ENCODE measurements at places on chromosomes 11 and 22. TPM values are rescaled to one million over a fixed set of nuclear protein-coding genes. Genes with fewer than 3 reads are reported as not detected.

The TBC1D22A gene
- total RNA-seq, result 26.7 TPM

- H3K27ac ChIP-seq, result no peak overlapping the region
- no peak for DNase-seq
- H3K36me3 ChIP-seq, result no peaks in the 10 kb centered on the region
- H3K27me3 ChIP-seq, result no peaks in the 10 kb centered on the region
Measured at GRCh38 chr11:78768971-78769370, 194.3 kb upstream of the NARS2 start.

DNA sequence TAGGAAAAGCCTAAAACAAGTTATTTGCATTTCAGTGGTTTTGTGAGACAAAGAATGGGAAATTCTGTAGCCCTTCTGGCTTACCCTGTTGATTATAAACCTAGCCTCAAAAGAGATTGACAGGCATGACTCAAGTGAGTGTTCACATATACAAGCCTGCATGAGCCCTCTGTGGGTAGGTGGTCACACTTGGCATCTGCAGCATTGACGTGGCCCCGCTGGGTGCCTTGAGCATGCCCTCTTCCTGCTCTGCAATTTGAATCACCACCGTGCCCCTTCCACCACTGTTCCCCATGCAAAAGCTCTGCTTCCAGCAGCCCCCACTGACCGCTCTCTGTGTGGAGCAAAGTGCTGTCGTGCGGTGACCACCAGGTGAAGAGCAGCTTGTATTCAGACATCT lies 21.0 kb upstream of the ADSL start:
- H3K4me3 ChIP-seq, result no peak overlapping the region
- no peak for DNase-seq
- H3K27ac ChIP-seq, result no peak overlapping the region
- peaks cover 1% of the 10 kb centered on the region for H3K36me3 ChIP-seq
- H3K4me1 ChIP-seq, result no peaks in the 10 kb centered on the region

DNA sequence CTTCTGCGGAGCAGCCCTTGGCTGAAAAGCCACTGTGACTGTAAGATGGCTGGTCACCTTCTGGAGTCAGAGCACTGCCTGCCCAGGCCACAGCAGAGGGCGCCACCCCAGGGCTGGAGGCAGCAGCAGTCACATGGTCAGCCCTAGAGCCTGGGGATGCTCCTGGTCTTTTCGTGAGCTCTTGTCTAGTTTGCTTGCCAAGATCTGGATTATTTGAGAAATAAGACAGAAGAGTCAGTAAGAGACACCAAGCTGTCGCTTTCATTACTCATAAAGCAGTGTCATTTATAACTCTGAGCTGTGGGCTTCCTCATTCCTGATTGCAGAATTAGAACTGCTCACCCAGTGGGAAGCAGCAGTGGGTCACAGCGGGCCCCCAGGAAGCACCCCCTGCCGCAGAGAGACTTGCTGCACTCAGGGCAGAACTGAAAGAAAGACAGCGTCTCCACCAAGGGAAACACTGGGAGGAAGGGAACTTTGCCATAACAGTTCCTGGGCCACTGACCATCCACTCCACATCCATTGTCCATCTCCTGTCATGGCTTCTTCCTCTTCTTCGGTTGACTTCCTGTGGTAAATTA lies 56.7 kb downstream of the PPP6R2 start:
- no peak overlapping the region for H3K4me3 ChIP-seq
- DNase-seq, result peak; percentile 62
- no peak overlapping the region for H3K27ac ChIP-seq
- H3K36me3 ChIP-seq, result peaks cover 7% of the 10 kb centered on the region
- peaks cover 24% of the 10 kb centered on the region for H3K4me1 ChIP-seq

- H3K4me1 ChIP-seq, result peaks cover 48% of the 10 kb centered on the region
- H3K36me3 ChIP-seq, result no peaks in the 10 kb centered on the region
- no peak overlapping the region for H3K4me3 ChIP-seq
Measured at GRCh38 chr11:16195651-16196050, 160.7 kb downstream of the SOX6 start.

DNA sequence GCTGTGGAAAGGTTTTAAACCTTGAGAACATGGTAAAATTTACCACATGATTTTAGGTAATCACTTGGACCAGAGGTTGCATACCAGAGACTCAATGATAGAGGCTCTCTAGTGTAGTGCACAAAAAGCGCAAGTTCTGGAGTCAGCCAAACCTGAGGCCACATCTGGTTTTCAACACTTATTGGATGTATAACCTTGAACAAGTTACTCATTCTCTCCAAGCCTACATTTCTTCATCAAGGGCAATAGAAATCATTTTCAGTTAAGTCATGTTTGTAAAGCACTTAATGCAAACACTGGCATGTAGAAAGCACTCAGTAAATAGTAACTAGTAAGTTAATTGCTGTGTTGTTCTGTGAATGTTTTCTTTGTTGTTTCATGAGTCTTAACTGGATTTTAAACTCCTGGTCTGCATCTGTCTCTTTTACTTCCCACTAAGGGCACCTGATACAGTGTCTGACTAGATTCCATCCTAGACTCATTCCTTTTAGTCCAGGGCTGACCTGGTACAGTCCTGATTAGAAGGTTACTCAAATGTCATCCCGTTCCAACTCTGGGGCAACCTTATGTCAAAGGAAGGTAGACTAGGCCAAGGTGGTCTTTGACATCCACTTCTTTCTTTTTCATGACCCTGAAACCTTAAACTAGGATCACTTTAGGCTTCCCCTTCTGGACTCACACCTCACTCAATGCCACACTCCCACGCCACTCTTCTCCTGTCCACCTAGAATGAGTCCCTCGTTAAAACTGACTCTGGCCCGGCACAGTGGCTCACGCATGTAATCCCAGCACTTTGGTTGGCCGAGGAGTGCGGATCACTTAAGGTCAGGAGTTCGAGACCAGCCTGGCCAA lies 34.5 kb upstream of the EED start:
- H3K36me3 ChIP-seq, result no peaks in the 10 kb centered on the region
- H3K27me3 ChIP-seq, result no peaks in the 10 kb centered on the region
- no peak overlapping the region for H3K27ac ChIP-seq
- peaks cover 56% of the 10 kb centered on the region for H3K4me1 ChIP-seq
- no peak for DNase-seq

The BACE1 gene
- total RNA-seq, result 11.0 TPM

The MMP12 gene
- not detected for total RNA-seq

DNA sequence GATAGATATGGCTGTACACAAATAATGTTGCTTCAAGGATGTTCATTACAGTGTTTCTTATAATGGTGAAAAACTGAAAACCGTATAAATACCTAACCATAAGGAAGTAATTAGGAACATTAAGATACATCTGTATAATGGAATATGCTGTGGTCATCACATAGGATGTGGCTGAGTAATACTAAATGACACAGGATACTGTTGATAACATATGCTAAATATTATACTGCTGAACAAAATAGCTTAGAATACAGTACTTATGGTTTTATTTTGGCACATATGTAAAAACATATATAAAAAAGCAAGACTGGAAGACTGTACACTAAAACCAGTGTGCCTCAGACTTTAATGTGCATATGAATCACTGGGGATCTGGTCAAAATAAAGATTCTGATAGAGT lies 43.8 kb downstream of the FBXO7 start:
- H3K27ac ChIP-seq, result no peak overlapping the region
- no peak overlapping the region for H3K4me3 ChIP-seq
- DNase-seq, result no peak
- no peaks in the 10 kb centered on the region for H3K36me3 ChIP-seq
- no peaks in the 10 kb centered on the region for H3K27me3 ChIP-seq
- no peaks in the 10 kb centered on the region for H3K4me1 ChIP-seq

DNA sequence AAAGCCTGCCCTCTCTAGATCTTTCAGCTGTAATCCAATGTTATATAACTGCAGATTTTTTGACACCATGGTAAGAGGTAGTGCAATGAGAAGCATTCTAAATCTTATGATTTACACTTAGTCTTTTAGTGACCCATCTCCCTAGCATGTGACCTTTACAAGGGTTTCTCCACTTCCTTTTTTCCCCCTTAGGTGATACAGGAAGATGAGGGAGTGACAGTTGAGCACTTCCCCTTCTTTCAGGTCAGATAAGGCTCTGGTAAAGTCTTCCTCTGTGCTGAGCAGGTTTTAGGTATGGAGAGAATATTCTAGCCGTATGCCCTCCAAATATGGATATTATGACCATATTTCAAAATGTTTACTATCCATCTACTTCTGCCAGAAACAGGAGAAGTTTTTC lies 753.6 kb downstream of the JRKL start:
- H3K4me1 ChIP-seq, result no peaks in the 10 kb centered on the region
- no peak for DNase-seq
- no peaks in the 10 kb centered on the region for H3K27me3 ChIP-seq
- H3K27ac ChIP-seq, result no peak overlapping the region

GRCh38 chr11:131888230-131888855 lies 517.9 kb downstream of the NTM start:
- H3K36me3 ChIP-seq, result no peaks in the 10 kb centered on the region
- no peak overlapping the region for H3K27ac ChIP-seq
- no peaks in the 10 kb centered on the region for H3K4me1 ChIP-seq
- no peak overlapping the region for H3K4me3 ChIP-seq
- H3K27me3 ChIP-seq, result no peaks in the 10 kb centered on the region

GRCh38 chr22:23203452-23204124 lies 23.3 kb downstream of the BCR start:
- H3K4me3 ChIP-seq, result no peak overlapping the region
- no peak for DNase-seq
- H3K27ac ChIP-seq, result no peak overlapping the region
- H3K36me3 ChIP-seq, result peaks cover 2% of the 10 kb centered on the region
- H3K4me1 ChIP-seq, result no peaks in the 10 kb centered on the region

- no peaks in the 10 kb centered on the region for H3K27me3 ChIP-seq
- DNase-seq, result no peak
- H3K27ac ChIP-seq, result no peak overlapping the region
- H3K4me3 ChIP-seq, result no peak overlapping the region
- H3K4me1 ChIP-seq, result peaks cover under 1% of the 10 kb centered on the region
- H3K36me3 ChIP-seq, result no peaks in the 10 kb centered on the region
Measured at GRCh38 chr22:29707010-29707409, 12.8 kb upstream of the CABP7 start.

The SYT8 gene
- 11.3 TPM for total RNA-seq

GRCh38 chr11:21687643-21688042 lies 505.2 kb upstream of the ANO5 start:
- no peaks in the 10 kb centered on the region for H3K36me3 ChIP-seq
- no peaks in the 10 kb centered on the region for H3K4me1 ChIP-seq
- H3K27ac ChIP-seq, result no peak overlapping the region
- H3K4me3 ChIP-seq, result no peak overlapping the region
- no peaks in the 10 kb centered on the region for H3K27me3 ChIP-seq

GRCh38 chr11:2816941-2817421 lies 68.6 kb downstream of the CDKN1C start:
- H3K4me1 ChIP-seq, result no peaks in the 10 kb centered on the region
- no peak for DNase-seq
- H3K4me3 ChIP-seq, result no peak overlapping the region
- H3K27ac ChIP-seq, result no peak overlapping the region

The ARAP1 gene
- total RNA-seq, result 102 TPM

DNA sequence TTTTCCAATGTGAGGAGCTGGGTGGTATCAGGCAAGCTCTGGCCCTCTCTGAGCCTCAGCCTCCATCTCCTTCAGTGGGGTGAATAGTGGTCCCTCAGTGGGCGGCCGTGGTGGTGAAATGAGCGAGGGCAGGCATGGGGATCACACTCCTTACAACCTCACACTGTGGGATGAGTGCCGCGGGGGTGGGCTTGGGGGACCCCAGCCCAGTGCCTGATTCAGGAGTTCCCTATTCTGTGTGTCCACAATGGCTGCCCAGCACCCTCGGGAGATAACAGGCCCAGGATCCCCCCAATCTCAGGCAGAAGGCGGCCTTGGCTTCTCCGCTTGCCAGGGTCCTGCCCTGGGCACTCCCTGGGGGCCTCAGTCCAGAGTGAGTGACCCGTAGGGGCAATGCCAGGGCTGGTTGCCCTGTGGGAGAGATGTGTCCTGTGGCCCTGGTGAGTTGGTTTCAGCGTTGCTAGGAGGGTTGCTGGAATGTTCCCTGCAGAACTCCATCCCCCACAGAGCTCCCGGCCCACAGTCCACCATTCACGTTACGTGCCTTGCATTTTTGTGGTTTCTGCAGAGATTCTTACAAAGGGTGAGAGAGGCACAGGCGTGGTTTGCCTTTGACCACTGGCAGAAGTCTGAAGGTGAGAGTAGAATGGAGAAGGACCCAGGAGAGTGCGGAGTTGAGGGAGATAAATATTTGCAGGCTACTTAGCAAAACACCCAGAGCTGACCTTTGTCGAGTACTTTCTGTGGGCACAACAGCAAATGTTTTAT lies 2.9 kb downstream of the ALDH3B1 start:
- peak; percentile 87 for DNase-seq
- peaks cover 67% of the 10 kb centered on the region for H3K4me1 ChIP-seq
- no peaks in the 10 kb centered on the region for H3K36me3 ChIP-seq
- H3K27ac ChIP-seq, result peak overlapping the region; percentile 64

The CALCB gene
- total RNA-seq, result not detected

DNA sequence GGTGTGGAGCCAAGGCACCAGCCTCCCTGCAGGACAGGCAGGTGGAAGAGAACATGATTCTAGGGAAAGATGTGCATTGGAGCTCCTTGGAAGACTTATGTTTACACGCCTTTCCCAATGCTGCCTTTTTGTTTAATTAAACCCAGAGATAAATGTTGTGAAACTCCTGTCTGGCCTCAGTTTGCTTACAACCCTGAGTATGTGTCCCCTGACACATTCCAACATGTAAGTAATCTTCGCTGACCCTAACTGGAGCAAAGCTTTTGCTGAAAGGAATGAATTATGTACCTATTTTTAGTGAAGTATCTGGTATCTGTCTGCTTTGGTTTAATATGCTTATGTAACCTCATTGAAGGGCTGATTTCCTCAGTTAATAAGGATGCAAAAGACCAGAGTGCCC lies 56.7 kb downstream of the APIP start:
- no peak overlapping the region for H3K27ac ChIP-seq
- H3K4me3 ChIP-seq, result no peak overlapping the region
- DNase-seq, result no peak
- 0 out of 2 replicates have a peak, but pooled peaks cover 19% of the 10 kb centered on the region for H3K4me1 ChIP-seq

DNA sequence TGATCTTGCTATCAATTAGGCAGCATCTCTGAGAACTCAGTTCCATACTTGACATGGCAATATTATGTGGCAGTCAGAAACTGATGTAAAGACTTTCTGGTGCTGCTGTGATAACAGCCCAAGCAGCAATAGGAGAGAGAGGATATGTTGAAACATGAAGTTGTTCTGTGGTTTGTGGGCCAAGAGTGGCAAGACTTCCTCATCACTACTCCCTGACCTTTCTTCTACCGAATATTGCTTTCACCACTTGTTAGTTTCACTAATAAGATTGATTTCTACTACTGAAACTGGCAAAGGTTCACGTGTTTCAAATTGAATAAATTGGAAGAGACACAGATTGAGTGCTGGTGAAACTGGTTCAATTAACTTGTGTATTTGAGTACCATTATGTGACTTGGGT lies 852.6 kb upstream of the RAG2 start:
- H3K27ac ChIP-seq, result no peak overlapping the region
- peaks cover 13% of the 10 kb centered on the region for H3K4me1 ChIP-seq
- DNase-seq, result no peak
- H3K4me3 ChIP-seq, result no peak overlapping the region
- no peaks in the 10 kb centered on the region for H3K36me3 ChIP-seq

GRCh38 chr22:44642096-44642644 lies 59.8 kb upstream of the PRR5 start:
- DNase-seq, result no peak
- H3K4me3 ChIP-seq, result no peak overlapping the region
- no peaks in the 10 kb centered on the region for H3K27me3 ChIP-seq
